ENCODE measurements at places on chromosomes 5 and 9.

DNA sequence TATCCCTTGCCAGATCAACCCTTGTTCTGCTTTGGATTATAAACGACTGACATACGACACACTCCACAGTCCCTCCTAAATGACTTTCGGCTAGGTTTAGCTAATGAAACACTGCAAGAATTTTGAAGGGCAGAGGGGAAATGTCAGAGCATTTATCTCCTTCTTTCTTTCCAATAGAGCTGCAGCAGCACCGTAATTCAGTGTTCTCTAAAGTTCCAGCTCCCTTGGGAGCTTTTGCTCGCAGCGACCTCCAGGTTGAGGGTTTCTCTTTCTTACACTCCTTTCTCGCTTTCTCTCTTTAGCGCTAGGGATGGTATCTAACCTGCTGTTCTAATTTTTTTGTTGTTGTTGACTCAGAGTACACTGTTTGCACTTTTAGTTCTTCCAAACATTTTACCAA is 467.1 kb upstream of the ST8SIA4 start:
- no peak for DNase-seq

DNA sequence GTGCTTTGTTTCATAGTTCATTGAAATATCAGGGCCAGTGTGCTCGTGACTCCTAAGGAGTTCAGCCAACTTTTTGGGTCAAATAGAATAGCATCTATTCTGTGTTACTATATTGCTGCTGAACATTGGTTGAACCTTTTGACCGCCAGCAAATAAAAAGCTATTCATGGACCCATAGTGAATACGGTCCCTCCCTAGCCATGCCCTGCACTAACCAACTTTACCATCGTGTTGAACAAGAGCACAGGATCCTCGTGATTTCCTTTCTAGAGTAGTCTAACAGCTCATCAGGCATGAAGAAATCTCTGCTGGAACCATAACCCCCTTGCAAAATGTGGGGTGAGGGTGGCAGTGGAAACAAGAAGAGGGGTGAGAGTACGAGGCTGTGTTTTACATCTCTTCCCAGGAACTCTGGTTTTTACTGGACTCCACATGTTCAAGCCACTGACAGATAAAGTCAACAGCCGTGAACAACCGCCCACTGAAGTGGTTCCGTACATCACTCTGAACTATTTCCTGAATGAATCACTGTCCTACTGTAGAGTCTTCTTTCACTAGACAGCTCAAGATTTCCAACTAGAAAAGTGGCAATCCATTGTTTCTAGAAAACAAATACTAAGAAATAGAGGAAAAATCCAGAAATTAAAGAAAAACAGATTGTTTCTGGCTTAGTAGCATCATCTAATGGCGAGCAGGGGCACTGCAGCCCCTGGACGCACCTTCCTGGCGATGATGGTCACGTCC is 70.1 kb upstream of the SPATA31E1 start:
- no peak for DNase-seq

DNA sequence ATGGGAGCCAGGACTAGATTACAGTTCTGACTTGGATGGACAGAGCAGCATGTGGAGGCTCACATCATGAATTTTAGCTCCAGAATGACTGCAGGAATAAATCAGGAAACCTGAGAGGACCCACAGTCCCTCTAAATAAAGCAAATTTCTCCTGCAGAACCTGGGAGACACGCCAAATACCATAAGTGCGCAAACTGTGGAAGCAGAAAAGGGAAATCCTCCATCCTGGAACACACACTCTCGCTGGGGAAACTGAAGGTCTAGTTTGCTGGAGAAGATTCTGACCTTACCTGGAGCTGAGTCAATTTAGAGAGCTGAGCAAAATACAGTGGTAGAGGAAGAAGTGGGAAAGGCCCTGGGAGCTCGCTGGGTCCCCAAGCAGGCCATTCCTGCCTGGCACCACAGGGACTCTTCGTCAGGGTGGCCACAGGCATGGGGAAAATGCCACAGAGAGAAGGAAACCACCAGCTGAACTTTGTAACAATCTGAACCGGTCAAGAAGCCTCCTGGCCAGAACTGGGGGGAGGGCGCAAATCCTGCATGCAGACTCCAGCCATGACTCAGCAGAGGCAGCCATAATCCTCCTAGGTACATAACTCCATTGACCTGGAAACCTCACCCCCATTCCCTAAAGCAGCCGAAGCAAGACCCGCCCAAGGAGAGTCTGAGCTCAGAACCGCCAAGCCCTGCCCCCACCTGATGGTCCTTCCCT is 390.9 kb downstream of the LRRC70 start:
- DNase-seq, result no peak

DNA sequence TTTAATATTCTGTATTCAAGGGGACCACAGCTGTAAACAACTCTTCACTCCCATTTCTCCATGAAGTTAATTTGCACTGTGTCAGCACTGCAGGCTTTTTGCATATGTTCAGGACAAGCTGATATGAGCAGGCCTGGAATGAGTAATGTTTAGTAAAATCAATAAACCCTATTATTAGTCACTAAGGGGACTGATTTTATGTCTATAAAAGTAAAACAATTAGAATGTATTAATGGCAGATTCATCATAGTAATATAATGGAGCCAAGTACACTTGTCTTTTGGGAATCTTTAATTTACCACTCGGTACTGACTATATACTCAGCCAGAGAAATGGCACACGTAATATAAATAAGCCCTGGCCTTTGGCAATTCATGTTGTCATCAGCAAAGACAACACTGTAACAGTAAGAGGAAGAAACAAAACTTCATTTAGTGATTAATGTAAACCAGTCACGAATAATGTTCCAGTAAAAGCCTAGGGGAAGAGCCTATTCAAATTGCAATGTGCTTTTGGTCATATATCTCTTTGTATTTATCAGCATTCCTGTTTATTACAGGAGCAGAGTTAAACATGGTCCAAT is 111.6 kb downstream of the ZNF608 start:
- DNase-seq, result no peak

GRCh38 chr5:83029-83428 is 8.9 kb upstream of the PLEKHG4B start:
- no peak for DNase-seq

- DNase-seq, result no peak
Measured at GRCh38 chr5:83764101-83764500, 43.4 kb upstream of the HAPLN1 start.

GRCh38 chr5:129609710-129610109 is 138.2 kb upstream of the MINAR2 start:
- no peak for DNase-seq
